ENCODE measurements at places on chromosomes 4 and X.

- no peak for DNase-seq
These were observed 406.5 kb downstream of the IQCM start for GRCh38 chr4:149409146-149409545.

DNA sequence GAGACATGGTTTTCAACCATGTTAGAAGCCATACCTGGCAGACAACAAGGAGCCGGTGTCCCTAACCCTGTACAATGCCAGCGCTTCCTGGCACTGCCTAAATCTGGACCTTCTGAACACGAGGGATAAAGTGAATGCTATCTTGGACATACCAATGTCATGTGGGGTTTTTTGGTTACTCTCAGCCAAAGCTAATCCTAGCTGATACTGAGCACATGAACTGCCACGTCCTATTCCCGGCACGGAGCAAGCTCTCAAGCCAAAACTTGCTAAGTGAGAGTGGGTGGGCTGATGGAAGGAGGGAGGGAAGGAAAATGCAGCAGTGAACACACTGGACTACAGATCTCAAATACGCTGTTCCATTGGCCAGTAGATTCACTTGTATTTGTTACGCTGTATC is 226.1 kb downstream of the BCOR start:
- DNase-seq = no peak

DNA sequence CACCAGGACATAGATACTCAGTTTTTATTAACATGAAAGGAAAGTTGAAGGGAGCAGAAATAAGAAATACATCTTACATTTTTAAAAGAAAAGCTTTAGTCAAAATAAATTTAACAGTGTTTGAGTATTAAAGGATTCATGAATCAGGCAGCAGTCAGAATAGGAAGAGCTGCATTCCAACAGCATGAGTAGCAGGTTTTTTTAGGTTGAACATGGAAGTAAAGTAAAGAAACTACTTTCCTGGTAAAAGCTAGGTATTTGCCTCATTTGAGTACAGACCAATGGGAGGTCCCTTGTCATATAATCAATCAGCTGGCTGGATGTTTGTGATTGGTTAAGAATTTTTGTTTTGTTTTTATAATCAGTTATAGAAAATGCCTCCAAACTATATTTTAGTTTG is 645.9 kb upstream of the INTU start:
- DNase-seq = no peak

GRCh38 chrX:19063030-19063429 is 59.2 kb downstream of the ADGRG2 start:
- no peak for DNase-seq

DNA sequence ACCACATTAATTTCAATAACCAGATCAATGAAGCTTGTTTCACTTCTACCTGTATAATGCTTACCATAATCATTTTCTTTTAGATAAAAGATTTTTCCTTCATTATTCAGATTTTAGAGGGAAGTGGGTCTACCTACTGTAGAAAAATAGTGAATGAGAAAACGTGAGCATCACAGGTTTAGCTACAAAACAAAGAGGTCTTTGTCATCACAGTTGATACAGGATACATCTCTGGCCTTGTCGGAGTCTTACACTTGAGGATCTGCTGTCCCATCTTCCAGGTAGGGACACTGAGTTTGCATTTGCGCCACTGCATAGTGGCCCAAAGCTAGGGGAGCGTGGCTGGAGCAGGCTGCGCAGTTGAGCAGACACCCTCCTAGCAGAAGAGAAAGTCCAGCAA is 710 bp downstream of the CLDN24 start:
- DNase-seq = no peak

GRCh38 chr4:168480931-168481611 is 779 bp upstream of the DDX60L start:
- DNase-seq = no peak

DNA sequence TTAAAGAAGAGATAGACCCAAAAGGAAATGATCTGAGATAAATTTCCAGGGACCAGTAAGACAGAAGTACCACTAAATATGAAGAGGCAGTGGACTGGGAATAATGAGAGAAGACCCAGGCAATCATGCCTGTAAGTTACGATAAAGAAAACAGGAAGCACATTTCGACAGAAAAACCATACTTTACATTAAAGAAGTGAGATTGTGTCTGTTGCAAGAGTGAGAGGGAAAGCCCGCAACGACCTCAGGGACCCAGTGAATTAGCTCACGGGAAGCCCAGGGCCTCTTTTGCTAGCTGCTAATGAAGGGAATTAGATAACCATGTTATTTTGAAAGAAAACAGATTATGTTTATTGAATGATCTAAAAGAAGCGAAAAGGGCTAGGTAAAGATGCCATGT is 28.9 kb upstream of the ACSL1 start:
- no peak for DNase-seq

GRCh38 chrX:69133921-69134542 is 31.2 kb downstream of the PJA1 start:
- DNase-seq = no peak

GRCh38 chr4:10962246-10962645 is 277.7 kb upstream of the CLNK start:
- DNase-seq = no peak

GRCh38 chr4:101101072-101101471 is 246.3 kb downstream of the PPP3CA start:
- no peak for DNase-seq

DNA sequence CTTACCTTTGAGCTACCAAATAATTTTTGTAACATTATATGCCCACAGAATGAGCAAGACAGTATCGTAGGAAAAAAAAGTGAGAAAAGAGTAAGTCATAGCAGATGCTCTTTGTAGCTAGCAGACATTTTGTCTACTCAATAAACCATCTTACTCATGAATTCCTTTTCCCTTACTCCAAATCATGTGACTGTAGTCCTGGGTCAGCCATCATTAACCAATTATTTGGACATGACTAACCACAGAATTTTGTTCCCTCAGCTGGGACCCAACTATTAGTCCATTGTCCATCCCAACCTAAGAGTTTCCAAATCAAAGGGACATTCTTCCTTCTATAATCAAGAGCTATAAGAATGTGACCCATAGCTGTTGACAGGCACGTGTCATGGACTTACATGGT is 11.4 kb downstream of the UBE2D3 start:
- no peak for DNase-seq

DNA sequence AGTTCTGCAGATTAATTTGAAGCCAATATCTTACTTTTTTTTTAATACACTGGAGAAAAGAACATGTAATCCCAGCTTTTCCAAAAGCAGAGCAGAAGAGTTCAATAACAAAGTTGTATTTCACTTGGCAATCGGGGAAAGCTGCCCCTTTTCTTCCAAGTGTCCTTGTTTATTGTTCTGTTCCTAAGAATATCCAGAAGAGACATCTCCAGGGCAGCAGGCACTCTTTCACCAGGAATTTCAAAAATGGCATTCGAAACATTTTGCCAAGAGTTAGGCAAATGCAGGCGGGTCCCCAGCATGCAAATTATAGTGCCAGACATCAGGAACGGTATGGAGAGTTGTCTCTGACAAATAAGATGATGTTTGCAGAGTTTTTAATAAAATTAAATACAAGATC is 494.5 kb downstream of the BCOR start:
- no peak for DNase-seq

DNA sequence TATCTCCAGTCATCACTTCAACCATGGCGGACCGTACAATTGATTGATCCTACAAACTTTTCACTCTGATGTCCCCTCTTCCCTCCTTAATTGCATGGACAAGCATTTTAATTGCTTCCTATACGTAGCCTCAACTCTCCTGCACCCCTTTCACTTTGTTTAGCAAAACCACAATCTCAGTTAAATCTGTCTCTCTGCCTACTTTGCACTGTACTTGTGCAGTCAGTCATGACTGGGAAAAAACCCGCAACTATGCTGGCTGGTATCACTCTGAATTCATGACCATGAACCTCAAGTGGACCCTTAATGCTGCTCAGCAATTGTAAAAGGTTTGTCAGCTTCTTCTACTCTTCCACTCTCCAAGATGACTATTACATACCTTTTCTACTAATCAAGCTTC is 51.7 kb upstream of the AFF2 start:
- no peak for DNase-seq

DNA sequence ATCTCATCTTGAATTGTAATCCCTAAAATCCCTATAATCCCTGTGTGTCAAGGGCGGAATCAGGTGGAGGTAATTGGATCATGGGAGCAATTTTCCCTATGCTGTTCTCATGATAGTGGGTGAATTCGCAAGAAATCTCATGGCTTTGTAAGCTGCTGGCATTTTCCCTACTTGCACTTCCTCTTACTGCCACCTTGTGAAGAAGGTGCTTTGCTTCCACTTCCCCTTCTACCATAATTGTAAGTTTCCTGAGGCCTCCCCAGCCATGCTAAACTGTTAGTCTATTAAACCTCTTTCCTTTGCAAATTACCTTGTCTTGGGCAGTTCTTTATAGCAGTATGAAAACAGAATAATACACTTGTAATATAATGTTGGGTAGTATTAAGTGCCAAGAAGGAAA is 1087.4 kb upstream of the SLIT2 start:
- no peak for DNase-seq

DNA sequence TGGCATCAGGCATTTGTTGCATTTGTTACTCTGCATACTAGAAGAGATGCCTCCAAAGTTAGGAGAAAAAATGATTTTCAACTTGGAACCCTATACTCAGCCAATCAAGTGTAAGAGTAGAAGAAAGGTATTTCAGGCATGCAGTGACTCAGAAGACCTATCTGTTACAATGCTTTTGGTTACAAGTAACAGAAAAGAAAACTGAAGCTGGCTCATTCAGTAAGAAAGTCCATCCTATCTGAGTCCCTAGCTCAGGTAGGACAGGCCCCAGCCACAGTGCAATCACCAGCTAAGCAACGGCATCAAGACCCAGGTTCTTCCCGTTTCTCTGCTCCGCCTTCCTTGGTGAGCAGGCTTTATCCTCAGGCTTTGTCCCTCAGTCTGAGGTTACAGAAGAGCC is 23.3 kb downstream of the MECP2 start:
- no peak for DNase-seq

GRCh38 chrX:252244-252956 is 28.8 kb upstream of the PLCXD1 start:
- DNase-seq = no peak

Measured in stimulated activated CD8-positive, alpha-beta memory T cell treated with anti-CD3 and anti-CD28 coated beads, Interleukin-15, amount 100 ng/mL, for 4 hours (primary cell).